ENCODE measurements at places on chromosomes 7 and 10.

DNA sequence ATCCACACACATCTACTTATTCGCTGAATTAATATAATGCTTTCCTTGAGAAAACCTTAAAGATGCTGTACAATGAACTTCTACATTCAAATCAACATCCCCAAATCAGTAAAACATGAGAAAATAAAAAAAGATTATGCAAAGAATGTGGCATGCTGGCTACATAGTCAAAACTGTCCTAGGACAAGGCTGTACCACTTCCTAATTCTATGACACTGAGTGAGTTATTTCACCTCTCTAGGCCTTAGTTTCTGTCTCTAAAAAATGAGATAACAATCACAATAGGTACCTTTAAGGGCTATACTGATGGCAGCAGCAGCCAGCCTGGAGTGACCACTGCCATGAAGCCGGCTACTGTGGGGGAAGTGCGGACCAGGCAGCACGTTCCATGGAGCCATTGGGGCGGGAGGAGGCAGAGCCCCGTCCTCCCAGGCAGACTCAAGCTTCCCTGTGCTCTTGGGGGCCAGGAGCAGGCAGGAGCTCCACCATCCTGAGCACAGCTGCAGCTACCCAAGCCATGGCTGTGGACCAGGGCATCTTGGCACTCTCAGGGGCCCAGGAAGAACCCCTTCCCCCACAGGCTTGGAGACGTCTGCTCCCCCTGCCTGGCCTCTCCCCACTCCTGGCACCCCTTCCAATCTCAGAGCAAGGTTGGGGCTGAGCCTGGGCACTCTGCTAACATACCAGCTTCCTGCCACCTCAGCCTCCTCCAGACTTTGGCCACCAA lies 110.2 kb downstream of the ELAPOR2 start:
- no peak for DNase-seq

- peak; percentile 45 for DNase-seq
These were observed at the start of gene NT5C3A for GRCh38 chr7:33062023-33062781. TSS of gene NT5C3A (minus strand) at chr7:33062776. CDS start at chr7:33062705, 71 bp downstream.

DNA sequence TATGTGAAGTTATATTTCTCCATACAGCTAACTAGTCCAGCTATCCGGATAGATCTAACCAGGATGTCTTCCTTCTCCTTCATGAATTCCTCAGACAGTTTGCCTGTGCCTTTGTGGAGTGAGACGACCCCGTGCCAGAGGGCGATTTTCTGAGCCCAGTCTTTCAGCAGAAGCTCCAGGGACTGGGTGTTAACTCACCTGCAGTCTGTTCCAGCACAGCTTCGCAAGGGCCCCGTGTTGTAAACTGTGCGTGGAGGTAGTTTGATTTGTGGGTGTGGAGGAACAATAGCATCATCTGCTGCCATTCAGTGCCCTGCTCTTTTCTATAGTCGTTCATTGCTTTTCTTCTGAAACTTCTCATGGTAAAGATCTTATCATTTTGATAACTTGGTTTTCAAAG lies 103.8 kb downstream of the INPP5A start:
- DNase-seq = no peak

DNA sequence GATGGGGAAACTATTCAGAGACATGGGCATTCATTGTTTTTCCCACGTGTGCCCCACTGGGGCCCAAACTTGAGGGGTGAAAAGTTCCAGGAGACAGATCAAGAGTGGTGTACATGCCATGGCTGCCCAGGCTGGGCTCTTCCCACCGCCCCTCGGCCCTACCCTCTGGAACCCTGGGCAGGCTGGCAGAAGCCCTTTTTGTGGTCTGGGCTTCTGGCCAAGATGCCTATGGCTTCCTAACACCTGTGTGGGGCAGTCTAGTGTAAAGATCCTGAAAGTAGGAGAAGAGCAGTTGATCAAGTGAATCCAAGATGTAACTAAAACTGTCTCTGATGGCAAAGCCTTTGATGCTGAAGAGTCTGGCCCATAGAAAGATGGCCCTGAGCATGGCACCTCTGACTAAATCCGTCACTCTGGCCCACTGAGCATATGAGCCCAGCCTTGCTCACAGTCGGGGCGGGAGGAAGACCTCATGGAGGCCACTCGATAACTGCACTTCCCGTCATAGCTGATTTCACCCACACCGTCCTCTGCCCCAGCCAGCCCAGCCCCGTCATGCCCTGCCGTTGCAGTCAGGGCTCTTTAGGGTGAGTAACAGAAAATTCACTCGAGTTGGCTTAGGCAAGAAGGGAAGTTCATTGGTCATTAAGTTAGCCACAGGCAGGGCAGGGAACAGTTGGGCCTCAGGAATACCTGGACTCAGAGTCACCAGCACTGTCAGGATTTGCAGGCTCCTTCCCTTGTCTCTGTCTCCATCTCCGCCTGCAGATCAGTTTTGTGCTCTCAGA lies 37.9 kb upstream of the MTPAP start:
- no peak for DNase-seq

GRCh38 chr10:125269716-125270115 lies 109.4 kb upstream of the CTBP2 start:
- DNase-seq = no peak

GRCh38 chr7:4828720-4829383 lies 33.0 kb downstream of the PAPOLB start:
- no peak for DNase-seq

- DNase-seq = no peak
These were observed 49.2 kb upstream of the ANKRD1 start for GRCh38 chr10:90969947-90970673.

DNA sequence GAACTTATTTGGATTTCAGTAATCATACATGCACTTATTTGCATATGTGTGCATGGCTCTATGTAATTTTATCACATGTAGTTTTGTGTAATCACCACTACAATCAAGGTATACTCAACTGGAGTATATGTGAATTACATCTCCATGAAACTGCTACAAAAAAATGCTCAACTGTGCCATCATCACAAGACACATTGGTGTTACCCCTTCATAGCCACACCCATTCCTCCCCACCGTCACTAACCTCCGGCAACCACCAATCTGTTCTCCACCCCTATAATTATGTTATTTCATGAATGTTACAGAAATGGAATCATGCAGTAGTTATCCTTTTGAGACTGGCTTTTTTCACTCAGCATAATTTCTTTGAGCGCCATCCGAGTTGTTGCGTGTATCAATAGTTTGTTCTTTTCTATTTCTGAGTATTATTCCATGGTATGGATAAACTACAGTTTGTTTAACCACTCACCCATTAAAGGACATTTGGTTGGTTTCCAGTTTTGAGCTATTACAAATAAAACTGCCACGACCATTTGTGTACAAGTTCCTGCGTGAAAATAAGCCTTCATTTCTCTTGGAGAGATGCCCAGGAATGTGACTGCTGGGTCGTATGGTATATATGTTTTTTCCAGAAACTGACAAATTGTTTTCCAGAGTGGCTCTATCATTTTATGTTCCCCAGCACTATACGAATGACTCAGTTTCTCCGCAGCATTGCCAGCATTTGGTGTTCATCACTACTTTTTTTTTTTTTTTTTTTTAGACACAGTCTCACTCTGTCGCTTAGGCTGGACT lies 11.3 kb upstream of the SMO start:
- DNase-seq = no peak

- DNase-seq = no peak
These were observed 44.5 kb downstream of the KCNMA1 start for GRCh38 chr10:77592946-77593636.

GRCh38 chr7:77252506-77252905 lies 52.9 kb upstream of the FGL2 start:
- no peak for DNase-seq

GRCh38 chr10:103102195-103102594 lies 90.9 kb downstream of the NT5C2 start:
- DNase-seq = no peak

- DNase-seq = no peak
These were observed 81.9 kb upstream of the FRMD4A start for GRCh38 chr10:14412624-14413023.

GRCh38 chr7:113649556-113649955 lies 269.3 kb downstream of the PPP1R3A start:
- DNase-seq = peak; percentile 87

GRCh38 chr7:84249656-84250055 lies 55.1 kb upstream of the SEMA3A start:
- DNase-seq = no peak

DNA sequence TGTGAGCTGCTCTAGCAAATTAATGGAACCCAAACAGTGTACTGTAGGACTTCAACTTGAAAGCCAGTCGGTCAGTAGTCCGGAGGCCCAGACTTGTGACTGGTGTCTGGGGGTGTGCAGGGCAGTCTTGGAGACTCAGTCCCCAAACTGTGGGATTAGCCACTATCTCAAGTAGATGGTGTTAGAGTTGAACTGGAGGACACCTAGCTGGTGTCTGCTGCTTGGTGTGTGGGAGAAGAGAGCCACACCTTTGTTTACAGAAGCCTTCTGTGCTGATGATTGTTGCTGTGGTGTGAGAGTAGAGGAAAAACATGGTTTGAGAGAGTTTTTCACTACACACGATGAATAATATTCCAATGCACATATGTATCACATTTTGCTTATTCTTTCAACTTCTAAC lies 47.4 kb downstream of the CUL2 start:
- DNase-seq = no peak

DNA sequence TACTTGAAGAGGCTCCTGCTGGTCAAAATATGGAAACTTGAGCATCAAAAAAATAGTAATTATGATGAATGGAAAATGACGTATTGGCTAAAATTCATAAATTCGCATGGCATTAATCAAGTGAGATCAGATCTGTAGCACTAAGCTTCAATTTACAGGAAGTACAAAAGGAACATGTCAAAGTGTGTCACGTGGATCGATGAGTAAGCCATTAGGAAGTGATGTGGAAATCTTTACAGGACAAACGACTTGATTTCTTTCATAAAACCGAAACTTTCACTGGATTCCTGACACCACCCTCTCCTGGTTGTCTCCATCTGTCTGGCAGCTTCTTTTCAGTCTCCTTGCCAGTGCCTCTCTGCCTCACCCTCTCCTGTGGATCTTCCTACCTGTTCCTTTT lies 25.8 kb downstream of the AKR1C8 start:
- no peak for DNase-seq

DNA sequence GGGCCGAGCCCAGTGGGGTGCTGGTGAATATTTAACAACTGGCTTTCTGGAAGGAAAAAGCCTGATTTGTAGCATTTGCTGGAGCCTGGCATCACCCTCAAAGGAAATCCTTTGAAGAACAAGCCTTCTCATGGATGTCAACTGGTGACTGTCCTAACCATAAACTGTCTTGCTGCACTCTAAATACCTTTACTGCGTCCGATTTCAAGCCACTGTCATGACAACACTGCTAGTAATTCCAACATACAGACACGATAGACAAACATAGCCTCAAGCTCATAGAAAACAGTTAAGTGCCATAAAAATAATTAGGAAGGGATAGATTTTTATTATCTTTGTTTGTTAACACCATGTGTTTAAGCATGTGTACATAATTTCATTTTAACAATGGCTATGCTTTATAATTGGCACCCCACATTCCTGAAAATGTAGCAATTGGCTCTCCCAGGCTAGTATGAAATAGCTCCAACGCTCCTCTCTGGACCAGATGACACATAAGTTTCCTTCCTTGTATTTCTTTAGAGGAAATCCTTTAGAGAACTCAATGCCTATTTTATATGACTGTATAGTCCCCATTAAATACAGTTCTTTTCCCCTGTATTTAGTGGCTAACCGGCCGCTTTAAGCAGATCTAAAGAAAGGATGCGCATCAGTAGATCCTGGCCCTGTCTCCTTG lies 273.4 kb downstream of the PRPF18 start:
- DNase-seq = no peak

- DNase-seq = no peak
These were observed 23.8 kb upstream of the PLAC9 start for GRCh38 chr10:80108576-80109239.

DNA sequence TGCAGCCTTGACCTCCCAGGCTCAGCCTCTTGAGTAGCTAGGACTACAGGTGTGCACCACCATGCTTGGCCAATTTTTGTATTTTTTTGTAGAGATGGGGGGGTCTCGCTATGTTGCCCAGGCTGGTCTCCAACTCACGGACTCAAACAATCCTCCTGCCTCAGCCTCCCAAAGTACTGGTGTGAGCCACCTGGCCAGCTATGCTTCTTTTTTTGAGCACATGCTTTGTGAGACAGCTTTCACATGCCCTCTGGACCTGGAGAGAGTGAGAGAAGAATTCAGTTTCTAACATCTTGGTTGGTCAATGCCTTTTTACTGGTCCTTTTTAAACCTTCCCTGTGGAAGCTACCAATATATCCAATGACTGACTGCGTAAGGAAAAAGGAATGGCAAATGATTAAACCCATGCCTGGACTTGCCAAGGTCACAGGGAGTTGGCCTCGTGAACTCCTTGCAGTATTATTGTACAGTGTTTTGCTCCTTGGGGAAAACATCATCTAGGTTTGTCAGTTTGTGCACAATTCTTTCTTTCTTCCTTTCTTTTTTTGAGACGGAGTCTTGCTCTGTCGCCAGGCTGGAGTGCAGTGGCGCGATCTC lies 6.2 kb upstream of the FOXK1 start:
- no peak for DNase-seq

DNA sequence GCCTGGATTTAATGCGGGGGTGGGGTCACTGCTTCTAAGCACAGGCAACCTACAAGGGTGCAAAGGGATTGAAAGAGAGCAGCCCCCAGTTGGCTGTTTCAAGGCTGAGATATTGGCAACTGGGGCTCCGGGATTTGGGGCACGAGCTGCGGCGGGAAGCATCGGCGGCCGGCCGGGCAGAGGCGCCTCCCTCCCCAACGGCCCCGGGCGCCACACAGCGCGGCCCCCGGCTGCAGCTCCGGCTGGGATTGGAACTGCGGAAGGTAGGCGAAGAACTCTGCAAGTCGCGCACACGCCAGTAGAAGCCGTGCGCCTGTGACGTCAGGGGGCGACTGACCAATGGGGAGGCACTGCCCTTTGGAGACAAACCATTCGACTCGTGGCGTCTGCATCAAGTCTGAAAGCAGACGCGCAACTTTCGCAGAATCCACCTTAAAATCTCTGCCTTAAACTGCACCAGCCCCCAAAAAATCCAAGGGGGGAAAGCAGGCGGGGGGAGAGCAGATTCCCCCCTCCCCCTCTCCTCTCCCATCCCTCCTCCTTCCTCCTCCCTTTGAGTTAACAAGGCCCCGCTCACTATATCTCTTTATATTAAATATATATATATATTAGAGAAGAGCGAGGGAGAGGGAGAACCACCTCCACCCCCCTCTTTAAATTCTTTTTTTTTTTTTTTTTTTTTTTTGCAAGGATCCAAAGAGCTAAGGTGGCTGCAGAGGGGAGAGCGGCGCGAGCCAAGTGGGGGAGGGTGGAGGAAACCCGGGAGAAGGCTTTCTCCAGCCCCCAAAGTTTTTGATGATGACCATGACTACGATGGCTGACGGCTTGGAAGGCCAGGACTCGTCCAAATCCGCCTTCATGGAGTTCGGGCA lies at the start of gene DLX6:
Gene DLX6 (plus strand): TSS at position 371 of the 872 bp plus-strand sequence. CDS start 425 bp downstream, at position 796.
- DNase-seq = peak; percentile 89
